Stimulated activated CD4-positive, alpha-beta T cell treated with anti-CD3 and anti-CD28 coated beads, Interleukin-1b, Interleukin-23, amount 100 ng/mL, for 24 hours (primary cell): ENCODE measurements at places on chromosomes 5 and 9.

GRCh38 chr5:51227963-51228470 is 155.2 kb upstream of the ISL1 start:
- no peak for DNase-seq

GRCh38 chr5:150034662-150035061 is 34.1 kb downstream of the HMGXB3 start:
- DNase-seq = no peak

GRCh38 chr5:8436924-8437323 is 568.0 kb downstream of the MTRR start:
- DNase-seq = no peak

DNA sequence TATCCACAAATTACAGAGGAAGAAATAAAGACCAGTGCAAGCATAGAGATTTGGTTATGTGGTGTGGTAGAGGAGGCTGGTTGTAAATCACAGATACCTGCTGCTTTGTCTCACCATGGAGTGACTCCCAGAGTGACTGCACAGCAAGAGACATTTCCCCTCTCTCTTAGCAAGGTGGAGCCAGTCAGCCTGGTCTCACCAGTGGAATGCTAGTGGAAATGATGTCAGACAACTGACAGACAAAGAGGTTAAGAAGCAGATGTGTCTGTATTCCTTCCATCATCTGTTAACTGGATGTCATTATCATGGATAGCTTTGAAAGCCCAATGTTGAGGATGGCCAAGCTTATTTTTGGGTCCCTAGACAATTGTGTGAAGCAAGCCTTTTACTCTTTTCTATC is 509.4 kb upstream of the SEMA6A start:
- no peak for DNase-seq

- no peak for DNase-seq
Observed at GRCh38 chr9:129886226-129887174, 51.2 kb downstream of the USP20 start.

DNA sequence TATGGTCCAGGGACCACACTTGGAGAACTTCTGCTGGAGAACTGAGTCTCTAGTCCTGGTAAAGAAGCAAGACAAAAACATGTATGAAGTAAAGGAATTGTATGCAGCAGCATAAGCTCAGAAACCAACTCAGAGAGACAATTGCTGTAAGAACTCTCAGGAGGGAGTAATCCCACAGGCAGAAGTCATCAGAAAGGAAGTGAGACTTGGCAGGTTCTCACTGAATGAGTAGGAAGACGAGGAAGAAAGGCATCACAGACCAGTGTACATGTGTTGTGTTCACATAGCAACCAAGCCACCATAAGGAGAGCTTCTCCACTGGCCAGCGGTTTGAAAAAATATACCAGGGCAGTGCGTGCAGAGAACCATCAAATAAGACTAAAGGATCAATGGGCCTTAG is 57.9 kb upstream of the FST start:
- no peak for DNase-seq
